ENCODE measurements at places on chromosomes 7 and 10. TPM values are rescaled to one million over a fixed set of nuclear protein-coding genes. Genes with fewer than 3 reads are reported as not detected.

The SYNPO2L gene
- not detected for total RNA-seq

The CHST15 gene
- total RNA-seq = 7.6 TPM

The SPDYE2 gene
- total RNA-seq = not detected

The SPDYE5 gene
- not detected for total RNA-seq

The MBL2 gene
- total RNA-seq = not detected
